ENCODE measurements at places on chromosomes 5 and 9.
A peak's percentile ranks its signal among the peaks of the same experiment; 100 is the strongest.

DNA sequence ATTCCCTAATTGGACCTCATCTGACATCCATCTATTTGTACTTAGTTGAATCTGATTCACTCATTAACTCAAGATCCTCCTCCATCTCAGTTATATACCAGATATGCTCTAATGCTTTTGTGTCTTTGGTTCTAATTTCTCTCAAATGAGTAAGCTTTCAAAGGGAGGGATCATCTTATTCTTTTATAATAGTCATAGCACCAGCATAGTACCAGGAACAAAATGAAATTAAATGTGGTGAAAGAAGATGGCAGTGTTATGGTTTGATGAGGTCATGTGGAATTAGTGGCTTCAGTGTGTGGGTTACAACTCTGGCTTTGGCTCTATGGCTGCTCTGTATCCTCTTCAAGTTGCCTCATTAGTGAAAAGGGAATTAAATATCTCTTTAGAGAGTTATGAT, 32.5 kb upstream of the ZNF366 start:
- no peak overlapping the region for H3K4me3 ChIP-seq
- no peak for DNase-seq
- H3K27ac ChIP-seq = no peak overlapping the region

- no peaks in the 10 kb centered on the region for H3K27me3 ChIP-seq
- H3K27ac ChIP-seq = no peak overlapping the region
- H3K4me3 ChIP-seq = no peak overlapping the region
- DNase-seq = no peak
These were observed 42.0 kb downstream of the CRB2 start for GRCh38 chr9:123397975-123398374.

DNA sequence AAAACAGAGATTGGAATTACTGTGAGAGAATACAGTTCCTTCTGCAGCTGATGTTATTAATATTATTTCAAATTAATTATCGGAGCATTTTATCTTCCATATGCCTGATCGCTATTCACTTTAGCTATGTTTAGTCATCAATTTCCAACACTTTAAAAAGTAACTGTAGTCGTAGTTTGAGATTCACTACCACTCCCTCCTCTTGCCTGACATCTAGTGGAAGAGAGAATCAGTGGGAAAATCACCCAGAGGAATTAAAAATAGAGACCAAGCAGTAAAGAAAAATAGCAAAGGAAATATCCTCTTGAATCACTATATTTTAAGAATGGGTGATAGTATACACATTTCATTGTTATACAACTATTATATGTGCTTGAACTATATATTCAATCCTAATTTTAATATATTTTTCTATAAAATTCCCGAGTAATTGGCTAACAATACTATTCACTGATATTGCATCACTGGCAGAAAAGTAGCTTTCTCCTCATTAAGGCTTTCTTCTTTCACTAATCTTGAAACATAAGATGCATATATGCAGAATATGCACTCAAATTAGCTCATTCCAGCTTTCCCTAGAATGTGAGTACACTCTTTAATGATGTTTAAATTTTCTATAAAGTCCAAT, 708.7 kb downstream of the CDH9 start:
- H3K4me1 ChIP-seq = no peaks in the 10 kb centered on the region
- no peak overlapping the region for H3K27ac ChIP-seq
- H3K4me3 ChIP-seq = no peak overlapping the region
- H3K27me3 ChIP-seq = no peaks in the 10 kb centered on the region
- DNase-seq = no peak
- no peaks in the 10 kb centered on the region for H3K36me3 ChIP-seq

- no peaks in the 10 kb centered on the region for H3K27me3 ChIP-seq
- no peak overlapping the region for H3K27ac ChIP-seq
- H3K4me1 ChIP-seq = peaks cover 4% of the 10 kb centered on the region
- DNase-seq = no peak
- peaks cover 80% of the 10 kb centered on the region for H3K36me3 ChIP-seq
These were observed 71.8 kb downstream of the SMARCA2 start for GRCh38 chr9:2086971-2087370.

DNA sequence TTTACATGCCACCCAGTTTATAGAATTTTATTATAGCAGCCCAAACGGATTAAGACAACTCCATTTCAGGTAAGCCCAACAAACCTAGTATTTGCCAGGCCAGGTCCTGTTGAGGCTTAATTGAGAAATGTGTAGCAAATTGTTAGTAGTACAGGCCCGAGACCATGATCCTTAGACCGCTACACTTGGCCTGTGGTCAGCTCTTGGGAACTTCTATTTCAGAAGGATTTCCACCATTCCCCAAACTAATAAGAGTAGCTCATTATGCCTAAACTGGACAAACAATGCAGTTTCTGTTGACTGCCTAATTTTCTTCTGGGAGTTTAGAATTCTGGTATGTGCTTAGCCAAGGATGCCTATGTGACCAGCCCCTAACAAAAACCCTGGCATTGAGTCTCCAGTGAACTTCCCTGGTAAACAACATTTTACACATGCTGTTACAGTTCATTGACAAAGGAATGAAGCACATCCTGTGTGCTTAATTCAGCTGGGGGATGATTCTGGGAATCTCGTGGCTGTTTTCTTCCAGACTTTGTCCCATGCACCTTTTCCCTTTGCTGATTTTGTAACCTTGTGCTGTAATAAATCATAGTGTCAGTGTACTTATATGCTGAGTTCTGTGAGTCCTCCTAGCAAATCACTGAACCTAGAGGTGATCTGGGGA, 5.6 kb upstream of the GPX3 start:
- peaks cover 5% of the 10 kb centered on the region for H3K27me3 ChIP-seq
- H3K4me3 ChIP-seq = no peak overlapping the region
- no peaks in the 10 kb centered on the region for H3K4me1 ChIP-seq
- no peak overlapping the region for H3K27ac ChIP-seq
- no peak for DNase-seq

GRCh38 chr9:2557693-2558092, 63.9 kb upstream of the VLDLR start:
- no peak overlapping the region for H3K27ac ChIP-seq
- peaks cover 3% of the 10 kb centered on the region for H3K36me3 ChIP-seq
- H3K27me3 ChIP-seq = no peaks in the 10 kb centered on the region
- no peak overlapping the region for H3K4me3 ChIP-seq

GRCh38 chr5:180334751-180335613, 18.2 kb downstream of the GFPT2 start:
- H3K27ac ChIP-seq = no peak overlapping the region
- peaks cover 8% of the 10 kb centered on the region for H3K36me3 ChIP-seq
- no peak for DNase-seq
- H3K27me3 ChIP-seq = peaks cover 18% of the 10 kb centered on the region

DNA sequence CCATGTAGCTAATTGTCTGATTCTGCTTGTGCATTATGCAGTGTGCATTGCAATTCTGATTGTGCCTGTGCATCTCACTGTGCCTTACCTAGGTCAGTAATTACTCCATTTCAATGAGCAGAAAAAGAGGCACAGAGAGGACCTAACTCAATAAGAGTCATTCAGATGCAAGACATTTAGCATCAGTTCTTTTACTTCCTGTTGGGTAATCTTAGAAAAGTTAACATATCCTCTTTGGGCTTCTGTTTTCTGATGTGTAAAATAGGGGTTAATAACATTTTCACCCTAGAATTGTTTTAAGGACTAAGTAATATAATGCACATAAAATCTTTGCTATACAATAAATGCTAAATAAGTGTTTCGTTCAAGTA, 7.0 kb upstream of the DCTN4 start:
- H3K4me3 ChIP-seq = no peak overlapping the region
- H3K4me1 ChIP-seq = no peaks in the 10 kb centered on the region
- H3K27ac ChIP-seq = no peak overlapping the region
- no peaks in the 10 kb centered on the region for H3K36me3 ChIP-seq
- peaks cover 31% of the 10 kb centered on the region for H3K27me3 ChIP-seq

GRCh38 chr5:93653716-93654115, 70.7 kb downstream of the NR2F1 start:
- no peak overlapping the region for H3K4me3 ChIP-seq
- no peak overlapping the region for H3K27ac ChIP-seq
- peaks cover 4% of the 10 kb centered on the region for H3K4me1 ChIP-seq
- H3K36me3 ChIP-seq = no peaks in the 10 kb centered on the region
- H3K27me3 ChIP-seq = no peaks in the 10 kb centered on the region

- no peak overlapping the region for H3K4me3 ChIP-seq
- no peak for DNase-seq
- H3K36me3 ChIP-seq = no peaks in the 10 kb centered on the region
- no peaks in the 10 kb centered on the region for H3K27me3 ChIP-seq
These were observed 115.6 kb downstream of the SEMA5A start for GRCh38 chr5:9430306-9430705.

GRCh38 chr9:123191680-123192079, 76.7 kb downstream of the STRBP start:
- H3K36me3 ChIP-seq = no peaks in the 10 kb centered on the region
- no peak for DNase-seq
- no peak overlapping the region for H3K4me3 ChIP-seq

GRCh38 chr5:79962575-79963222, 28.4 kb downstream of the MTX3 start:
- H3K4me1 ChIP-seq = no peaks in the 10 kb centered on the region
- H3K36me3 ChIP-seq = no peaks in the 10 kb centered on the region
- H3K27me3 ChIP-seq = peaks cover 5% of the 10 kb centered on the region
- H3K4me3 ChIP-seq = no peak overlapping the region

DNA sequence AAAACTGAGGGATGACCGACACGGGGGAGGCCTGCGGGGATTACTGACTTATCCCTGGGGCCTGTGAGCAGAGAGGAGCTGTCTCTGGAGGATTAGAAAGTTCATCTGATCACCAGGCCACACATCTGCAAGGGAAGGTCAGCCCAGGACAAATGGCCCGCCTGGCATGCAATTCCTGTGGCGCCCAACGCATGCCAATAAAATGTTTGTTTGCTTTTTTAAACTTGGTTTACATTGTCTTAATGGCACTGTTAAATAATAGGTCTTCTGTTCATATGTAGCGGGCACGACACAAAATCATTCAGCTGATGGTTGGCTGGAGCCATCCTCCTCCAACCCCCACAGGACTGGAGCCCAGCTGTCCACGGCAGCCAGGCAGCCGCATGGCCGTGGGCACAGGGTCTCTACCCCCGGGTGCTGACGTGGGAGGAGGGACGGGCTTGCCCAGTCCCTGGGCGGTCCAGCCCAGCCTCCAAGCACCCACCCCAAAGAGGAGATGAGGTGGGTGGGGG, 41.0 kb upstream of the SLC12A7 start:
- H3K27me3 ChIP-seq = peaks cover 47% of the 10 kb centered on the region
- H3K36me3 ChIP-seq = no peaks in the 10 kb centered on the region
- peak overlapping the region; percentile 71 for H3K4me3 ChIP-seq
- H3K4me1 ChIP-seq = peaks cover 21% of the 10 kb centered on the region
- no peak for DNase-seq

- H3K27me3 ChIP-seq = no peaks in the 10 kb centered on the region
- H3K4me1 ChIP-seq = peaks cover 16% of the 10 kb centered on the region
- peaks cover 9% of the 10 kb centered on the region for H3K36me3 ChIP-seq
- H3K27ac ChIP-seq = peak overlapping the region; percentile 97
- DNase-seq = no peak
- H3K4me3 ChIP-seq = peak overlapping the region; percentile 95
These were observed 599 bp downstream of the LYRM7 start for GRCh38 chr5:131171276-131171810.

GRCh38 chr5:4124221-4124970, 528.8 kb downstream of the IRX1 start:
- no peaks in the 10 kb centered on the region for H3K4me1 ChIP-seq
- H3K27ac ChIP-seq = no peak overlapping the region
- no peaks in the 10 kb centered on the region for H3K36me3 ChIP-seq
- H3K27me3 ChIP-seq = no peaks in the 10 kb centered on the region
- no peak overlapping the region for H3K4me3 ChIP-seq

DNA sequence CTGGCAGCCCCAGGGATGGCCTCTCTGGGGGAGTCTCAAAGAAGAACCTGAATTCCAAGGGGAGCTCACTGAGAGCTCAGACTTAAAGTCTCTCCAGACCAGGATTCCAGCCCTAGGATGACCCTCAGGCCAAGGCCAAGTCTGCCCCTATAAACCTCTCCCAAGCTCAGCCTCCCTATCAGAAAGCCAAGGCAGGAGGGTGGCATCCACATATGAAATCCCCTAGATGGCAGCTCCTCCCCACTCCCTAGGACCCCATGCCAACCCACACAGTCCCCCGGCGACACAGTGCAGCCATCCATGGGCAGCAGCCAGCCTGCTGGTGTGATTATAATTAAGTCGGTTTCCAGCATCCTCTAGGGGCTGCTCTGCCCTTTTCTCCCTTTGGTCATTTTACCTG, 269.9 kb downstream of the CDK5RAP2 start:
- peaks cover 7% of the 10 kb centered on the region for H3K27me3 ChIP-seq
- H3K27ac ChIP-seq = no peak overlapping the region
- H3K4me3 ChIP-seq = no peak overlapping the region
- no peak for DNase-seq

- H3K27ac ChIP-seq = no peak overlapping the region
- H3K36me3 ChIP-seq = no peaks in the 10 kb centered on the region
- no peaks in the 10 kb centered on the region for H3K27me3 ChIP-seq
- H3K4me3 ChIP-seq = no peak overlapping the region
These were observed 130.1 kb downstream of the ARSB start for GRCh38 chr5:78855026-78855425.

GRCh38 chr5:125005266-125005665, 258.8 kb upstream of the ZNF608 start:
- H3K4me3 ChIP-seq = no peak overlapping the region
- DNase-seq = no peak
- no peaks in the 10 kb centered on the region for H3K4me1 ChIP-seq
- H3K27me3 ChIP-seq = no peaks in the 10 kb centered on the region
- no peaks in the 10 kb centered on the region for H3K36me3 ChIP-seq

GRCh38 chr5:165258197-165258771, 1752.9 kb downstream of the MAT2B start:
- no peak overlapping the region for H3K4me3 ChIP-seq
- no peaks in the 10 kb centered on the region for H3K4me1 ChIP-seq
- no peak for DNase-seq
- H3K27ac ChIP-seq = no peak overlapping the region
- no peaks in the 10 kb centered on the region for H3K27me3 ChIP-seq

DNA sequence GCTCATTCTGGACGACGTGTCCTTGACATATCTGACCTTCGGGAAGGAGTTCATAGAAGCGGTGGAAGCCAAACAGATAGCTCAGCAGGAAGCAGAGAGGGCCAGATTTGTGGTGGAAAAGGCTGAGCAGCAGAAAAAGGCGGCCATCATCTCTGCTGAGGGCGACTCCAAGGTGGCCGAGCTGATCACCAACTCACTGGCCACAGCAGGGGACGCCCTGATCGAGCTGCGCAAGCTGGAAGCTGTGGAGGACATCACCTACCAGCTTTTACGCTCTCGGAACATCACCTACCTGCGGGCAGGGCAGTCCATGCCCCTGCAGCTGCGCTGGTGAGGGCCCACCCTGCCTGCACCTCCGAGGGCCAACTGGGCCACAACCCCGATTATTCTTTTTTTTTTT, 41.6 kb upstream of the NAA35 start:
- H3K4me1 ChIP-seq = no peaks in the 10 kb centered on the region
- no peaks in the 10 kb centered on the region for H3K36me3 ChIP-seq
- H3K27me3 ChIP-seq = peaks cover 7% of the 10 kb centered on the region

- H3K27ac ChIP-seq = no peak overlapping the region
- no peaks in the 10 kb centered on the region for H3K4me1 ChIP-seq
- H3K27me3 ChIP-seq = no peaks in the 10 kb centered on the region
- no peaks in the 10 kb centered on the region for H3K36me3 ChIP-seq
- DNase-seq = no peak
- H3K4me3 ChIP-seq = no peak overlapping the region
These were observed 47.0 kb upstream of the TDRD7 start for GRCh38 chr9:97364769-97365490.

- no peak overlapping the region for H3K27ac ChIP-seq
- no peak for DNase-seq
- H3K4me1 ChIP-seq = no peaks in the 10 kb centered on the region
- H3K4me3 ChIP-seq = no peak overlapping the region
- no peaks in the 10 kb centered on the region for H3K27me3 ChIP-seq
These were observed 49.0 kb downstream of the SLC44A1 start for GRCh38 chr9:105293408-105293807.

All from effector memory CD8-positive, alpha-beta T cell (primary cell).